ENCODE measurements at places on chromosomes 1 and 21. TPM values are rescaled to one million over a fixed set of nuclear protein-coding genes. Genes with fewer than 3 reads are reported as not detected.

DNA sequence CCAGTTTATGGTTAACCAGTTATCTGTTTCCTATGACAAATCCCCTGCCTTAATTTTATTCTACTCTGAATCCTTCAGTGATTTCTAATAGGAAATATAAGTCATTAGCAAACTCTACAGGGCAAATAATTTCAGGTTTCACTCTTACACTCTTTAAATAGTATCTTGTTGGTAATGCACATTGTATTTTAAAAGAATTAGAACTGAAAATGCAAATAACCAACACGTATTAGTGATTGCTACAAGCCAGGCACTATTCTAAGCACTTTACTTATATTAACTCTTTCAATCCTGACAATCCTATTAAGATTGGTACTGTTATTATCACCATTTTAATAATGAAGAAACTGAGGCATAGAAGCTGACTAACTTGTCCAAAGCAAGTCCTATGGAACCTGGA is 48.3 kb upstream of the LHX8 start:
- DNase-seq, result no peak

DNA sequence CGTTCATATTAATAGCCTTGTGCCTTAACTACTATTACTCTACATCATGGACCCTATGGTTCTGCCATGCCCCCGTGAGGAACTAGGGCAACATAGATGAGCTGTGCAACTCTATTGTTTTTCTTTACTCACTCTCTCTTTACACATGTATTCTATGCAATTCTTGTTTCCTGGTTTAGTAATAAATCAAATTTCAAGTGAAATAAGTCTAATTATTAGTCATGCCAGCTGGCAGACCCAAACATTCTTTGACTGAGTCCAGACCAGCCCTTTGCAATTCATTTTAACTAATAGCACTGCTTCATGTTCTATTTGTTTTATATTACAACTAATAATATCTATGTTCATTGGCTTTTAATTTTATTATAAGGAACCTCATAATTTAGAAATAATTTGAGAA is 789.3 kb upstream of the ADAMTS5 start:
- DNase-seq, result no peak

- no peak for DNase-seq
Observed at GRCh38 chr1:159802111-159802510, at the start of gene FCRL6. Gene FCRL6 (plus strand): TSS chr1:159802360. CDS start chr1:159802425, 65 bp downstream.

DNA sequence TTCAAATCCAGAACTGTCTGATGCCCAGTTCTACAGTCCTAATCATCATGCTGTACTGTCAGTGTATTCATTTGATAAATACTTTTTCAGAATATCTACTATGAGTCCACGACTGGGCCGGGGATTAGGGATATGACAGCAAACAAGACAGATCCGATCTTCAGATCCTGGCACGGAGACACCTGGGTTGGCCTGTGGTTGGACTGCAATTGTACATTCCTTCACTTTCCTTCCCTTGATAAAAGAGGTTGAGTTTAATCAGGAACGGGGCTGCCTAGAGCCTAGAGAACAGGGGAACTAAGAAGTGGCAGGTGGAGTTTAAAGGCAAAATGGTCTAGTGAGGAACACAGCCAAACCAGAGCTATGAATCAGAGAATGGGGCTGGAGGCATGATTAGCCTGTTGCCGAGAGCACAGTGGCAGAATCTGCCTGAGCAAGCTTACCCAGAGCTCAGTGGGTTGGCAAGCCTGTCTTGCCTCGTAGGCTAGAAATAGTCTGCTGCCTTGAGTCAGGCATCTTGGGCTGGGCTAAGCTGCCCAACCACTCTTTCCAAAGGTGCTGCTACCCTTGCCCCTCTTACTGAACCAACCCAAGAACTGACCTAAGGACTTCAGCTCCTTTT is 38.1 kb upstream of the PTCH2 start:
- DNase-seq, result no peak

DNA sequence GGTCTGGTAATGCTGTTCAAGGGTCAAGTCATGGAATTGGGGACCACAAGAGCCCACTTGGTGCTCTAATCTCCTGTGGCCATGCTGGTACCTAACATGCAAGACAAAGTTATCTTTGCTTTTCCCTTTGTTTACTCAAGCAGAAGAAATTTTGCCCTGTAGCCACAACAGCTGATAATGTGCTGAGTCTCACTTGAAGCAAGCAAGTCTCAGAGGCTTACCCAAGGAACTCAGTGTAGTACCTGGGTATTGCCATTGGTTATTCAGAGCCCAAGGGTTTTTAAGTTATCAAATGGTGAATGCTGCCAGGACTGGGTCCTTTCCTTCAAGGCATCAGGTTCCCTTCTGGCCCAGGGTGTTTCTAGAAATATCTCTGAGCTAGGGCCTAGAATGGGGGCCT is 198.9 kb upstream of the RNPC3 start:
- DNase-seq, result no peak

GRCh38 chr21:37751268-37751975 is 164.8 kb downstream of the KCNJ6 start:
- DNase-seq, result no peak

DNA sequence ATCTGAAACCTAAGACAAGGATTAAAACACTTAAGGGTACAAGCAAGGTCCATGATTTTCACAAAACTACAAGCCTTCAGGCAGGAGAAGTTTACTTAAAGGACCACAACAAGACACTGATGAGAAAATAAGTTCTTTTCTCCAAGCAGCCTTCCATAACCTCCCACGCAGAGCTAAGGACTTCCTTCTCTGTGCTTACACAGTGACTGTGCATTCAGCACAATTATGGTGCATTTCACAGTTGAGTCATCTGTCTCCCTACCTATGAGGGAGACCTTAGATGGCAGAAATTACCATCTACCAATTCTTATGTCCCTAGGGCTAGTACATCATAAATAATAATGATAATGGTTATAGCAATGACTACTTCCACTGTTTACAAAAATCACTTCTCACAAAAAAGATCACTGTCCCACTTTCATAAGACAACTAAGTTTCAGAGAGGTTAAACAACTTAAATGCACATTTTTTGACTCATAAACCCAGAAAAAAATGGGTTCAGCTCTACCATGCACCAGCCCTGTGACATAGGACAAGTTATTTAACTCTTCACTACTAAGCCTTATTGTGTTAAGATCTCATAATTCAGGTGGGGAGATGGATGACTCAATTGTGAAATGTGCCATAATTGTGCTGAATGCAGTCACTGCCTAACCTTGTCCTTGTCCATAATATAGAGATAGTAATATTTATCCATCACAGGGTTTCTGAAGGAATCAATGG is 45.3 kb downstream of the TARBP1 start:
- DNase-seq, result no peak

DNA sequence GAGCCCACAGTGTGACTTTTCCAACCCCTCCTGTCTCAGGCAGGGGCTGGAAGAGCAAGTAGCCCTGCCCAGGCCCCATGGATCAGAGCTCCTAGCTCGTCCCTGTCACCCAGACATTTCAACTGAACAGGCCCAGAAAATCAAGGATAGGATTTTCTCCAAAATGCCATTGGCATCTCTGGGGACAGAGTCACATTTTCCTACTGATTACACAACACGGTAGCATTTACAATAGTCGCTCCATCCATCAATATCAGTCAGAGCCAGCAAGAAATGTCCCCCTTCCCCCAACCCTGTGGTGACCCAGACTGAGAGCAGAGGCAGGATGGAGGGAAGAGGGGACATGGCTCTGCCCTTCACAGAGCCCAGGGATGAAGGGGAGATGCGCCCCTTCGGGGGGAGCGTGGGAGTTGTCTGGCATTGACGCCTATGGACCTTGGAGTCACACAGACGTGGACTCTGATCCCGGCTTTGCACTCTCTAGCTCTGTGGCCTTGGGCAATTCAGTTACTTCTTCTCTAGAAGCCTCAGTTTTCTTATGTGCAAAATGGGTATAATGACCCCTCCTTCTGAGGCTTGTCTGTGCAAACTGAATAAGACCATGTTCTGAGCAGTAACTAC is 275.6 kb downstream of the FOXD2 start:
- no peak for DNase-seq

GRCh38 chr1:26839339-26839722 is 12.8 kb downstream of the ZDHHC18 start:
- no peak for DNase-seq

OR10J4 gene
- polyA plus RNA-seq, result not detected

NRAS gene
- 61.1 TPM for polyA plus RNA-seq

TPM3 gene
- 309 TPM for polyA plus RNA-seq

PLEKHN1 gene
- polyA plus RNA-seq, result not detected

ZNF593OS gene
- 1.3 TPM for polyA plus RNA-seq

Measured in left renal pelvis (tissue), 4 donors.